ENCODE measurements at places on chromosomes 7 and 10. TPM values are rescaled to one million over a fixed set of nuclear protein-coding genes. Genes with fewer than 3 reads are reported as not detected.

Gene CALML5
- not detected for total RNA-seq

Gene CPA5
- total RNA-seq: not detected

Gene PTN
- 6.3 TPM for total RNA-seq

Gene FAM171A1
- 14.0 TPM for total RNA-seq

Gene OPALIN
- not detected for total RNA-seq

Gene PNLIPRP3
- not detected for total RNA-seq

Gene SNX10
- total RNA-seq: 85.1 TPM

Gene EPHA1
- total RNA-seq: 9.0 TPM

- H3K4me1 ChIP-seq: peaks cover 38% of the 10 kb centered on the region
- no peak overlapping the region for H3K27ac ChIP-seq
These were observed 48.3 kb downstream of the SVIL start for GRCh38 chr10:29586509-29586908.

DNA sequence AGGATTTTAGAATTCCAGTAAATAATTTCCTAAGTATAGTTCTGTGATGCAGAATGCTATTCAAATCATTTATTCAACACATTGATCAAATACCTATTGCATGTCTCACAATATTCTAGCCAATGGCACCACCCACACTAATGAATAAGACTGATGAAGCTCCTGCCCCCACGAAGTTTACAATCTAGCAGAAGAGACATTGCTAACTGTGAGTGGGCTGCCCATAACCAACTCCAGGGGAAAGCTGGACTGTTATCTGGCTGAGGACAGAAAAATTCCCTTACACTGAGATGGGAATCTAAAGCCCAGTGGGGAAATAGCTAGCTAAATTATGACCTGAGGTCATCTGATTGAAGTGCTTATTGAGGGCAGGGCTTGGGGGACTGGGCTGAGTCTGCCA is 128.8 kb upstream of the LYZL2 start:
- no peak for DNase-seq
- H3K36me3 ChIP-seq: no peaks in the 10 kb centered on the region
- no peak overlapping the region for H3K4me3 ChIP-seq

DNA sequence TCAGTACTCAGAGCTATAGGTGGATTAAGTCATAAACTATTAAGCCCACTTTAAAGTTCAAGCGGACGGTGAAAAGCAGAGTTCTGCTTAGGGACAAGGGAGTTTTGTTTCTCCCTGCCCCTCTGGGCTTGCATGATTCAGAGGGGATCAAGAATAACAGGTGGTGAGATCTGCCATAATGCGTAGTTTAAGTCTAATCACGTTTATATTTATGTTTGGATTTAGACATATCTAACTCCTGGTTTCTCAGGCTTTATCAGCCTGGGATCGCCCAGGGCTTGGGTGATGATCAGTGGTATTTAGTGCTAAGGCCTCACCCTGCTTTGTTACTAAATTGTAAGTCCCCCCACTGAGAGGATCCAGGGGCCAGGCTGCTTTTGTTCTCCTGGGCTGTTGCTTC is 335.4 kb upstream of the NRP1 start:
- no peaks in the 10 kb centered on the region for H3K36me3 ChIP-seq
- H3K27me3 ChIP-seq: no peaks in the 10 kb centered on the region
- H3K4me1 ChIP-seq: no peaks in the 10 kb centered on the region
- DNase-seq: no peak

GRCh38 chr7:44201813-44202212 is 1.0 kb downstream of the YKT6 start:
- peak overlapping the region; percentile 73 for H3K4me3 ChIP-seq
- no peak overlapping the region for H3K27ac ChIP-seq
- DNase-seq: no peak
- peaks cover 27% of the 10 kb centered on the region for H3K36me3 ChIP-seq

DNA sequence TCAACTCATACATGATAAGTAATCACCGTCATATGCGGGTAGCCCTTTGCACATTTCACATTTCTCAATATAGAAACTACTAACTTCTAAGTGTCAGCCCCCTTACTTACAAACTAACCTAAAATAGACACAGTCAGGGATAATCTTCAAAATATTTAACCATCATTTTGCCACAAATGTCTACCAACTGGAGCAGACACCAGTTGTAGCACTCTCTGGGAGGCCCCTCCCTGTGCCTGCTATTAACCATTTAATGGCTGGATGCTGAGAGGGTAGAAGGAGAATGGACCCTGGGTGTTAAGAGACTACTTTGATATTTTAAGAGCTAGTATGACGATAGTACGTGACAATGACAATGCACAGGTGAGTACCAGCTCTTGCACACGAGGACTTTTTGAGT is 116.4 kb downstream of the SORBS1 start:
- H3K4me3 ChIP-seq: no peak overlapping the region
- H3K36me3 ChIP-seq: no peaks in the 10 kb centered on the region
- no peaks in the 10 kb centered on the region for H3K27me3 ChIP-seq
- H3K4me1 ChIP-seq: peaks cover 40% of the 10 kb centered on the region
- no peak for DNase-seq

DNA sequence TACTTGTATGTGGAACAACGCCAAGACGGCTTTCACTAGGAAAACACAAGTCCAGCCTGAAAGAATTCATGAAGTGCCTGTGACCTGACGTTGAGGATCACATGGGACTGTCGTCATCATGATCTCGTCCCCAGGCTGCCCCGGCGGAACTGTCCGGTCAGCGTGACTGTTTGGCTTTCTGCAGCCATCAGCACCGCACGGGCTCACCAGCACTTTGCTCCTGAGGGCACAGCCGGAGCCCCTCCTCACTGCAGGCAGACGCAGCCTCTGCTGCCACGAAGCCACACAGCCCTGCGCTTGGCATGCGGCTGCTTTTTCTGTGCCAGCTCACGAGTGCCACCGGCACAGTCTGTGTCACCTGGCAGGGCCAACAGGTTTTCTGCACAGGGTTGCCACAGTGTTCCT is 9.4 kb upstream of the GET4 start:
- peak overlapping the region; percentile 75 for H3K27ac ChIP-seq
- no peaks in the 10 kb centered on the region for H3K27me3 ChIP-seq
- DNase-seq: no peak
- H3K36me3 ChIP-seq: peaks cover 88% of the 10 kb centered on the region
- H3K4me1 ChIP-seq: peaks cover 13% of the 10 kb centered on the region

DNA sequence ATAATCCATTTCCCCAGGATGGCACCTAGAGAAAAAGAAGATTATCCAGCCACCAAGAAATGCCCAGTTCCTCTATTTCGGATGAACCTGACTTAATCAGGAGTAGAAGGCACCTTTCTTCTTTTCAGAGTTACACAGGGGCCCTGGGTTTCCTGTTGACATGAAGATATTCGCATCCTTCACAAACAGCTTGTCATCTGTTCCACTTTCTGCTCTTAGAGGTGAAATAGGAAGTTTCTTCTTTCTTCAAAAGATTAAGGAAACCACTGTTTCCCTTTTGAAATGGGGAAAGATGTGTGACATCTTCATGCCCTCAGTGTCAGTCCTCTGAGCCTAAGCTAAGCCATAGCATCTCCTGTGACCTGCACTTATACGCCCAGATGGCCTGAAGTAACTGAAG is 39.1 kb upstream of the RAB18 start:
- no peaks in the 10 kb centered on the region for H3K27me3 ChIP-seq
- H3K36me3 ChIP-seq: no peaks in the 10 kb centered on the region
- H3K4me1 ChIP-seq: no peaks in the 10 kb centered on the region
- no peak for DNase-seq
- no peak overlapping the region for H3K27ac ChIP-seq

DNA sequence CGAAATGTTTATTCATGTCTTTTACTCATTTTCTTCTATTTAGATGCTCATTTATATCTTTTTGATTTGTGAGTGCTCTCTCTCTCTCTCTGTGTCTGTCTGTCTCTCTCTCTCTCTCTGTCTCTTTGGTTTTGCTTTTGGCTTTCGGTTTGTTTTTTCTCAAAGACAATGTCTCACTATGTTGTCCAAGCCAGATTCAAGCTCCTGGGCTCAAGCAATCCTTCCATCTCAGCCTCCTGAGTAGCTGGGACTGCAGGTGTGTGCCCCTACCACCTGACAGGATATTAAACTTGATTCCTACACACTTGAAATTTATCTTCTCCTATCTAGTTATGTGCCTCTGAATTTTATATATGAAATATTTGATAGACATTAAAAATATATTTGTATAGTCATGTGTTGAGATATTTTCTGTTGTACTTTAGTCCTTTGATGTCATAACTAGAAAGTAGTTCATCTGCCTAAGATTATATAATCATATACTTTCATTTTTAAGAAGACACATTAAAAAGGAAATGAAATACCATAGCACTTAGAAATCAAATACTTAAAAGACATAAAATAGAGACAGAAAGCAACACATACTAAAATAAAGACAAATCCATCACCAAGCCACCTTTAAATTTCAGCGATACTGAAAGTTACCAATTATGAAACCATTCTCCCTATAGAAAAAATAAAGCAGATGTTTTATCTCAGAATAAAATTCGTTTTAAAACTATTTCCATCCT is 68.1 kb upstream of the SFMBT2 start:
- H3K27me3 ChIP-seq: no peaks in the 10 kb centered on the region
- no peak for DNase-seq
- no peak overlapping the region for H3K4me3 ChIP-seq
- H3K27ac ChIP-seq: no peak overlapping the region

DNA sequence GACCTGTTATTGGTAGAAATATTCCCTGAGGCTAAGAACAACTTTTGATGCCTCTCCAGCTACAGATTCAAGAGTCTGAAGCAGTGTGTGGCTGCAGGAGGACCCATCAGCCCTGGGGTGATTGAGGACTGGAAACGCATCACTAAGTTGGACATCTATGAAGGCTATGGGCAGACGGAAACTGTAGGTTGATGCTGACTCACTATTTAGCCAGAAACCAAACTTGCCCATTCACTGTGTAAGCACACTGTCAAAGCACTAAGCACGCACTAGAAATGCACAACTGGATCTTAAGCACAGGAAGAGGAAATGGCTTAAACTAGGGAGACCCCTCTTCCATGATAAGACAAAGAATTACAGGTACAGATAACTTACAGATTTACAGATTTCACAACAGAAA is 20.8 kb downstream of the ACSM6 start:
- no peaks in the 10 kb centered on the region for H3K27me3 ChIP-seq
- no peak for DNase-seq
- no peak overlapping the region for H3K4me3 ChIP-seq
- no peaks in the 10 kb centered on the region for H3K4me1 ChIP-seq

- H3K27me3 ChIP-seq: no peaks in the 10 kb centered on the region
- H3K36me3 ChIP-seq: no peaks in the 10 kb centered on the region
- H3K4me1 ChIP-seq: no peaks in the 10 kb centered on the region
- no peak for DNase-seq
- H3K4me3 ChIP-seq: no peak overlapping the region
These were observed 9.6 kb downstream of the CTTNBP2 start for GRCh38 chr7:117863618-117864017.

GRCh38 chr10:62681211-62681940 is 123.1 kb upstream of the ADO start:
- no peak overlapping the region for H3K4me3 ChIP-seq
- H3K27ac ChIP-seq: no peak overlapping the region
- peak; percentile 53 for DNase-seq
- H3K36me3 ChIP-seq: no peaks in the 10 kb centered on the region

- no peaks in the 10 kb centered on the region for H3K27me3 ChIP-seq
- peaks cover 47% of the 10 kb centered on the region for H3K4me1 ChIP-seq
- no peak overlapping the region for H3K4me3 ChIP-seq
- no peak for DNase-seq
These were observed 84.8 kb downstream of the FAM53B start for GRCh38 chr10:124659380-124659779.

Measured in lower lobe of right lung (tissue), 2 donors.